ENCODE measurements at places on chromosomes 5 and 9.

DNA sequence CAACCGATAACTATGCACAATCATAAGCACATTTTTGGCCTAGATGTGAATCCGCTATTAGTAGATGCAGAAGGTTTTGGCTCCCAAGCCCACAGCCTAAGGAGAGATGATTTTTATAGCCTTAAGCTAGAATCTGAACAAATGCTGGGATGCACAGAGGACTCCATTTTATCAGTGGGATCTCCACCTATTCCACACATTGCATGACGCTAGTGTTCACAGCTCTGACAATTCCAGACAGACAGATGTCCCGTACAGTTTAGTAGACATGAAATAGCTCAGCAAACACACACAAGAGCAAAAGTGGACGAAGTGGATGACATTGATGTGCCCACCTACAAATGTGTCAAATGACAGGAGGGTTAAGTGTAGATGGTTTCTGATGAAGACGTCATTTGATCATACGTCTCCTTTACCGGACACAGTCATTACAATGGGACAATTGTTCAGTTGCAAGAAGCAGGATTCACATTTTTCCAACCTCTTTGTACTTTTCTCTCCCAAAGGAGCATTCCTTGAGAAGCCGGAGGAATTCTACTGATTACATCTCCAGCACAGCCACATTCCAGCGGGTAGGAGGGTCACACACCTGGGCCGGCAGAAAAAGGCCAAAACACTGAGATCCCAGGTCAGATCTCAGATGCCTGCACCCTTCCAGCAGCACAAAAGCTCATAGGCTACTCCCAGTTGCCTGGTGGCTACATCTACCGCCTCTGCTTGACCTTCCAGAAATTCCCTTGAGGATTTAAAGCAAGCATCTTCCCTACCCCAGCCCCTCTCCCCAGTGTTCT lies 202.4 kb downstream of the SLIT3 start:
- no peak for DNase-seq

- DNase-seq = no peak
Measured at GRCh38 chr5:134584662-134585061, 48.0 kb downstream of the SAR1B start.

GRCh38 chr9:124752967-124753366 lies 18.1 kb downstream of the NR6A1 start:
- DNase-seq = no peak

DNA sequence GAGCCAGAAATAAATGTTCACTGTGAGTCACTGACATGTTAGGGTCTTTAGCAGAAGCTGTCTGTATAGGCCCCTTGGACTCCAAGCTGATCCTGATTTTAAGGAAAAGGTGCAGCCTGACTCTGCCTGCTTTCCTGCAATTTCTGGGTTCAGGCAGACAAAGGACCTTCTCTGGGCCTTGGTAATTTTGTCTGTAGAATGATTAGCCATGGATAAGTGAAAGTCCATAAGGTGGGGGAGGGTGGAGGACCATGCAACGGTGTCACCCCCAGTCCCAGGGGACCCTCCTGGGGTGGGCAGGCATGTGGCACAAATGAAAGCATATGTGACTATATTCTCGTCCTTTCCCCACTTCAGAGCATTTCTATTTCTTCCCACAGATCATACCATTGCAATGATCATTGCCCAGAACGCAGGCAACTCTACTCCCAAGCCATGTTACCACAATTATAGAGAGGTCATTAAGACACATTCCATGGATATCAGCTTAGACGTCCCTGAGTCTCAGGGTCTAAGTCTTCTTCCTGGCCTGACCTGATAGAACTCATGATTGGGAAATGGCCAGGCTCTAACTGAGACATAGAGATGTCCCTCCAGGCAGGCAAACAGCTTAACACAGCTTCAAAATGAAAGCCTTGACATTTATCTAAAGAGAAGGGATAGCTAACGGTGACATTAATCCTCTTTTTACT lies 157.9 kb upstream of the ALDH1B1 start:
- DNase-seq = no peak

GRCh38 chr5:64659289-64659688 lies 31.0 kb upstream of the SHISAL2B start:
- no peak for DNase-seq

GRCh38 chr5:172441262-172441751 lies 13.0 kb downstream of the SH3PXD2B start:
- no peak for DNase-seq

GRCh38 chr5:127186657-127187056 lies 103.9 kb upstream of the MEGF10 start:
- no peak for DNase-seq

DNA sequence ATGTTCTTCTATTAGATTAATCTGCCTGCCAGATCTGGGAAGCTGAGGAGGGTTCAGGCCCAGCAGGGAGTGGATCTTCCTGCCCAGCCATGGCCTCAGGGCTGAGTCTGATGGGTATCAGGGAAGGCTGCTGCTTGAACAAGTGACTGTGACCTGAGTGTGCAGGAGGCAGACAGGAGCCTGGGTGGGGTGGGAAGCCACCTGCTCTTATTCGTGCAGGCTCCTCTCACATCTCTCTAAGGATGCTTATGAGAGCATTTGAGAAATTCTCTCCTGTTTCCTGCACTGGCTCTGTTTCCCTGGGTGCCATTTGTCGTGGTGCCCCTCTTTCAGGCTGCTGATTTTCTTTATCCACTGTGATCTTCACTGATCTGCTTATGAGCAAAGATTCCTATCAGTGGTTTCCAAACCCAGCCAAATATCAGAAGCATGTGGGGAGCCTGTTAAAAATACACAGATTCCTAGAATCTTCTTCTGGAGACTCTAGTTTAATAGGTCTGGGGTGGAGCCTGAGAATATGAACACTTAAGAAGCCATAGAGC lies 2.1 kb downstream of the RGS3 start:
- no peak for DNase-seq

GRCh38 chr9:88378317-88378716 lies 9.9 kb upstream of the SPIN1 start:
- DNase-seq = no peak

DNA sequence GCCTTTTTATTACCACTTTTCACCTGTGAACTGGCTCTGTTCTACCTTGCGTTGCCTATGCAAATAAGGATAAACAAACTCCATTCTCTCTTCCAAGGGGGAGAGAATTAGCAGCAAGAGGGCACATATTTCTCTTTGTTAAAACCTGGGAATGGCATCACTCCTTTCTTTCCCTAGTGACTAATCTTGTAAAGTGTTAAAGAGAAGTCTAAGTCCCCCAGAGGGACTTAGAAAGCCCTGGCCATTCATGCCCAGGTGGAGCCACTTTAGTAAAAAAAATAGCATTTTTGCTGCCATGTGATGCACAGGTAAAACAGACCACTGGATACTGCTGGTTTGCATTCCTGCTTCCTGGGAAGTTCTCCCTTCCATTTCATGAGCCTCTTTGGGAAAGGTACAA lies 148.4 kb downstream of the MAN2A1 start:
- no peak for DNase-seq

DNA sequence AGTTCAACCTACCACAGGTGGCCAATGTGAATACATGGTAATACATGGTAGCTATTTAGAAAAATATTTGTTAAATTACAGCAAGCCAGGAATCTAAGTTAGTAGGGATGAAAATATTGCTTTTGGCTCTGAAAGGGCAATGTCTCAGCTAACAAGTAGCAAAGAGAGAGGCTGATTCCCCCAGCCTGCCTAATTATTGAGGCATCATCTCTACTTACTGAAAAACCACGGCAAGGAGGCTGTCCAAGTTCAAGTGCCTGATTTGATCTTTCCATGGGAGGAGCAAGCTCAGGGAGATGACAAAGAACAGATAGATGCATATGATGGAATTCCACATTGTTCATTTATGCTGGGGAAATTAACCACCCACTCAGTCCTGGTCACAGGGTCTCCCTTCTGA lies 28.7 kb upstream of the UBTD2 start:
- DNase-seq = no peak

DNA sequence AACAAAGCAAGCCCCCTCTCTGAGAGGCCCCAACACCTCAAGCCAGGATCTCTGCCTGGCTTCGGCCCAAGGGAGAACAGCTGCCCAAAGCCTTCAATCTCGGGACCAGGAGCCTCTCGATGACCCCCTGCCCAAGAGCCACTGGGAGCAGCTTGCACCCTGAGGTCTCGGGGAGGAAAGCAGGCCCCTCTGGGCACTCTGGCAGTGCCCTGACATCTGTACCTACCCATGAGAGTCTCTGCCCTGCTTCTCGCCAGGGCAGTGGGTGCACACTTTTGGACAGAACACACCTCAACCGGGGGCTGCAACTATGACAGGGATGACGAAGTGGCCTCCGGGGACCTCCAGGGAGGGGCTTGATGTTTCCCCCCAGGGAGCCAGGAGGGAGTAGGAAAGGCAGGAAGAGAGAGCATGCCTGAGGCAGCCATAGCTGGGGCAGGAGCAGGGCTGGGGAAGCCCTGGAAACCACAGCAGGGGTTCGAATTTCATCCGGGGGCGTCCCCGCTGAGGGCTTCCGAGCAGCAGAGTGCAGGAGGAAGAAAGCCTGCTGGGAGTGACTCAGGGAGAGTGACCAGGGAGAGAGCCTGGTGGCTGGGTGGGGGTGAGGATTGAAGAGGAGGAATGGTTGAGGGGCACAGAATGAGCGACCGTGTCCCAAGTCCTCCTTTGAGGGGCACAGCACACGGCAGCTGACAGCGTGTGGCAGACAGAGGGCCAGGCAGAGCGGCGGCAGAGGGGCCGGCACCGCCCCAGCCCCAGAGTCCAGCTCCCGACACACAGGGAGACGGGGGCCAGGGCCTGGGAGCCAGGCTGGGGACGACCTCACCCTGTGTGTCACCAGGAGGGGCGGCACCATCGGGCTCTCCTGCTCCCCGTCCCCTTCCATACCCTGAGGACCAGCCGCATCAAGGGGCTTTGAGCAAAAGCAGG lies 1.8 kb downstream of the LPCAT1 start:
- DNase-seq = no peak

- DNase-seq = no peak
Measured at GRCh38 chr9:121576281-121577075, 75.0 kb upstream of the DAB2IP start.

- no peak for DNase-seq
Measured at GRCh38 chr5:172773481-172774469, 2.8 kb upstream of the DUSP1 start.

GRCh38 chr5:116025866-116026265 lies 6.4 kb upstream of the ARL14EPL start:
- no peak for DNase-seq

- no peak for DNase-seq
Measured at GRCh38 chr5:95110118-95110517, 174.8 kb downstream of the MCTP1 start.

GRCh38 chr5:36683821-36684434 lies 77.5 kb downstream of the SLC1A3 start:
- DNase-seq = no peak

GRCh38 chr9:138121438-138122050 lies 244.0 kb downstream of the CACNA1B start:
- no peak for DNase-seq

DNA sequence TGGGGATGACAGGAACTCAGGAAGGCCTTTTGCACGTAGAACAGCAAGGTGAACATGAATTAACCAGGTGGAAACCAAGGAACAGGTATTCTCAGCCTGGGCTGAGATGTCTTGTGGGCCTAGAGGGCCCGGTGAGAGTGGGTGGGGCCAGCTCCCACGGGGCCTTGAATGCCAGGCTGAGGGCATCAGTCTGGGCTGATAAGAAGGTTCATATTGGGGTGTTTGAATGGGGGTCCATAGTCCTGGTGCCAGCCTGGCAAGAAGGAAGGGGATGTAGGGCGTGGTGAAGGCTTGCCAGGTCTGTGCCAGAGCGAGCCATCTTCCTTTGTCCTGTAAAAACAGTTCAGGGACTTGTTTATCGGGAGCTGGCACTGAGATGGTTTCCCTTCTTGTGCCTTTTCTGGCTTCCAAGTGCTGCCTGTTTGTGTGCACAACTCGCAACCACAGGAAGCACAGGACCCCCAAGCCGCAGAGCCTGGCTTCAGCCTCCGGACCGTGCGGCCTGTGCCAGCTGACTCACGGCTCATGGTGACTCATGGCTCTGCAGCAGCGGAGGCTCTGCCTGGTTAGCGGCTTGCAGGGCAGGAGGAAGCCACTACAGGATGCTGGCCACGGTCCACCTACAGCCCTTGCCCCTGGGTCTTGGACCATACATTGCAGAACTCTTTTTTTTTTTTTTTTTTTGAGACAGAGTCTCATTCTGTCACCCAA lies 2.4 kb downstream of the CARD19 start:
- peak; percentile 64 for DNase-seq

- no peak for DNase-seq
Measured at GRCh38 chr9:72734631-72735030, 213.2 kb downstream of the TMC1 start.

GRCh38 chr5:101284736-101285375 lies 381.8 kb upstream of the ST8SIA4 start:
- DNase-seq = no peak

- DNase-seq = no peak
Measured at GRCh38 chr9:129163753-129164152, 14.3 kb downstream of the IER5L start.

GRCh38 chr5:174239718-174240117 lies 194.2 kb downstream of the NSG2 start:
- no peak for DNase-seq

DNA sequence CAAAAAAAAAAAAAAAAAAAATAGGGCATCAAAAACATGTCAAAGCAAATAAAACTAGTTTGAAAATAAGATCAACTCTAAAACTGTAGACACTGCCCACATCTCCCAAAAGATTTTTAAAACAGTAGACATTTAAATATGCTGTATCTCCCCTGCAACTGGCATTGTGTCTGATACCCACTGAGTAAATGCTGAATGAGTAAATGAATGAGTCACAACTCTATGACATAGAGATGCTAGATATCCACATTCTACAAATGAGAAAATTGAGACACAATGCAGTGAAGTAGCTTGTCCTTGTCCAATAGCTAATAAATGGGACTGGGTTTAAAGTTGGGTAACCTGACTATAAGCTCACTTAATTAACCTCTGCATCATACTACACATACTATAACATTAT lies 14.1 kb upstream of the MAP1B start:
- no peak for DNase-seq

DNA sequence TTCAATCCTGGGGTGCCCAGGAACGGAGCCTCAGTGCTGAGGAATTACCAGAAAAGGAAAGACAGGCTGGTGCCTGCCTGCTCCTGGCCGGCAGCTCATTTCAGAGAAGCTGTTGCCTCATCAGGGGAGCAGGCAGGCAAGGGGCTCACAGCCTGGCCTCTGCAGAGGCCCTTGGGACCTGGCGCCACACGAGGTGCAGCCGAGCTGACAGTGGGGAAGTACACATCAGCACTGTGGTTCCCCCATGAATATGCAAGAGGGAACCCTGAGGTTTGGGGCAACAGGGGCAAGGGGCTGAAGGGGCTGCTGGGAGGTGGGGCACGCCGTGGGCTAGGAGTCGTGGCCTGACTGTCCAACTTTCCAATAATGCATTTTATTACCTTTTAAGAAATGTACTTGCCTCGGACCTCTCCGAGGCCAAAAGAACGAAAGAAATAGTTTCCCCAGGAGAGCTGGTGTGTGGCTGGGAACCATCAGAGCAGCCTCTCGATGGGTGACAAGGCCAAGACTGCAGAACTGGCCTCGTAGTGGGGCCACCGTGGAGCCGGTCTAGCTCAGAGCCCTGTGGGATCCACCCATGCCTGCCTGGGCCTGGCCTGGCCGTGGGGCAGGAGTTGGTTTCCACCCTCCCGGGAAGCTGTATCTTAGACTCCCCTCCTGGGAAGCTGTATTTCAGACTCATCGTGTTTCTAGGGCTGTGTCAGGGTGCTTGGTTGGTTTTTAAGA lies 198.6 kb downstream of the PAX5 start:
- DNase-seq = no peak
